EH (cell line): ENCODE measurements at places on chromosomes 4 and X.

DNA sequence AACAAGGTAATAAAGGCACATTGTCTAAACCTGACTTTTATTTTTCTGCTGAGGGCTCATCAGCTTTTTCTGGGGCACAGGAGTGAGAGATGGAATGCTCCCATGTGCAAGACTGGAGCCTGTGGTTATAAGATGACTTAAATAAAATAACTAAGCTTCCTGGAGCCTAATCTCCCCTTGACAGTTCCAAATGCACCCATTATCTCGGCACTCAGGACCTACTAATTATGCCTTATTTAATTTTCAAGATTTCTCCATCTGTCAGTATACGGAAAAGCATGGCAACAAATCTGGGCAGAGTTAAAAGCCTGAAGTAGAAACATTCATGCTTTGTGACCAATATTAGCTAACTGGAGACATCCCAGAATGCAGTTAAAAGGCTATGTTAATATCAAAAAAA, 416.7 kb upstream of the TEX13C start:
- DNase-seq: no peak

- no peak for DNase-seq
Measured at GRCh38 chr4:15010038-15010585, 7.8 kb downstream of the CPEB2 start.

GRCh38 chrX:77742788-77743476, 43.1 kb downstream of the ATRX start:
- DNase-seq: peak; percentile 8

DNA sequence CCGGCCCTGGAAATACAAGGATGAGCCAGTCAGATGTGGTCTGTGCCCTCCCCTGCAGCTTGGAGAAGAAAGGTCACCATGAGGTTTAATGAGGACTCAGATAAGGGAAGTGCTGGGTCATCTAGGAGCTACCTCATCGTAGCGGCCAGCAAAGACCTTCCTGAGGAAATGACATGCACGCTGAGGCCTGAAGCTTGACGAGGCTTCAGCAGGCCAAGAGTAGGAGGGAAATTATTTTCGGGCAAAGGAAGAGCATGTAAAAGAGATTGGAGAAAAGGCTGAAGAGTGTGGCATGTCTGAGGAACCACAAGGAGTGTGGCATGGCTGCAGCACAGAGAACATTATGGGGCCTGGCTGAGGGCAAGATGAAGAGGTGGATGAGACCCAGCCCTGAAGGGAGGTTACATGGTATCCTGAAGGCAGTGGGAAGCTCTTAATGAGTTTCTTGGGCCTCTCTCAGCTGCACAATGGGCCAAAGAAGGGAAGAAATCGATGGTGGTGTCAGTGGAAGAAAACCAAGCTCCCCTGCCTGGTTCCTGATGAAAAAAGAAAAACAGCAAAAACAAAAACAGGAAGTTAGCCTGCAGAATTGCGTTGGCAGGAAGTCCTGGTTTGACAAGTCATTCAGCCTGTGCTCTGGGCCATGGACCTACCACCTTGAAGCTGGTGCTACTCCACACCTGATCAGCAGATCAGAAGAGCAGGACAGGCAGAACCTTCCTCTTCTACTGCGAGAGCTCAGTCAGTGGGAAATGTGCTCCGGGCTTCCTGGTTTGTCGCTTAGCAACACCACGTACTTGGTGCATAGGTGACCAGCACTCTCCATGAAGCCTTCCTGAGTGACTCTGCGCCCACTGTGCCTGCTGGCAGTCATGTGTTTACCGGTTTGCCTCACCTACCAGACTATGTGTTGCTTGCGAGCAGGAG, 134.5 kb upstream of the KLF3 start:
- no peak for DNase-seq

GRCh38 chrX:4179031-4179430, 465.6 kb upstream of the PRKX start:
- no peak for DNase-seq

DNA sequence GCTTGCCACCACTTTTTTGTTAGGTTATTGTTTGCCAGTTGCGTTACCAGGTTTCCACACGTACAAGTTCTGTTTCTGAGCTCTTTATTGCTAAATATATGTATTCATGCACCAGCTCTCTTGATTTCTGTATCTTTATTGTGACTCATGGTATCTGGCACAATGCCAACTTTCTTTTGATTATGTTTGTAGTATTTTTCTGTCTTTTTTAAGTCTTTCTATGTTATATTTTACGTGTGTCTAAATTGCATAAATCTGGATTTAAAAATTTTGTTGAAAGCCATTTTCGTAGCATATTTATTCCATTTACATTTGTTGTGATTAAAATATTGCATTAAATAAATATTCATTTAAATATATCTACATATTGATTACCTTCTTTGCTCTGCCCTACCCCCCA, 73.8 kb downstream of the KDM6A start:
- no peak for DNase-seq

DNA sequence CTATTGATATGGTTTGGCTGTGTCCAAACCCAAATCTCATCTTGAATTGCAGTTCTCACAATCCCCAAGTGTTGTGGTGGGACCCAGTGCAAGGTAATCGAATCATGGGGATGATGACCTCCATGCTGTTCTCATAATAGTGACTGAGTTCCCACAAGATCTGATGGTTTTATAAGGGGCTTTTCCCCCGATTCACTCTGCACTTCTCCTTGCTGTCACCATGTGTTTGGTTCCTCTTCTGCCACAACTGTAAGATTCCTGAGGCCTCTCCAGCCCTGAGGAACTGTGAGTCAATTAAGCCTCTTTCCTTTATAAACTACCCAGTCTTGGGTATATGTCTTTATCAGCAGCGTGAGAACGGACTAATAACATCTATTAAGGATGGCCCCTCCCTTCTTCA, 68.8 kb downstream of the FBXW7 start:
- no peak for DNase-seq

DNA sequence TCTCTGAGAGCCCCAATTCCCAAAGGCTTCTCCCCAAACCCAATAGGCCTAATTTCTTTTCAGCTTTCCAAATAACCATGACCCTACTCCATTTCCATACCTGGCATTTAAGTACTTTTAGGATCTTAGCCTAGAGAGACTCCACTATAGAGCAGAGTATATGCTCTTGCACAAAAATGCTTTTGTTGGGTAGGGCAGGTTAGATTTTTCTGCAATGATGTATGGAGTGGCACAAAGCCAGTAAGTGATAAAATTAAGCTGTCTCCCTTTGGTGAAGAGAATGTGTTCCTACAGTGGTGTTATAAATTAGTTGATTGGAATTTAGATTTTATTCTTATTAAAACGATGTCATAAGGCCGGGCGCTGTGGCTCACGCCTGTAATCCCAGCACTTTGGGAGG, 124.9 kb downstream of the INPP4B start:
- peak; percentile 27 for DNase-seq

DNA sequence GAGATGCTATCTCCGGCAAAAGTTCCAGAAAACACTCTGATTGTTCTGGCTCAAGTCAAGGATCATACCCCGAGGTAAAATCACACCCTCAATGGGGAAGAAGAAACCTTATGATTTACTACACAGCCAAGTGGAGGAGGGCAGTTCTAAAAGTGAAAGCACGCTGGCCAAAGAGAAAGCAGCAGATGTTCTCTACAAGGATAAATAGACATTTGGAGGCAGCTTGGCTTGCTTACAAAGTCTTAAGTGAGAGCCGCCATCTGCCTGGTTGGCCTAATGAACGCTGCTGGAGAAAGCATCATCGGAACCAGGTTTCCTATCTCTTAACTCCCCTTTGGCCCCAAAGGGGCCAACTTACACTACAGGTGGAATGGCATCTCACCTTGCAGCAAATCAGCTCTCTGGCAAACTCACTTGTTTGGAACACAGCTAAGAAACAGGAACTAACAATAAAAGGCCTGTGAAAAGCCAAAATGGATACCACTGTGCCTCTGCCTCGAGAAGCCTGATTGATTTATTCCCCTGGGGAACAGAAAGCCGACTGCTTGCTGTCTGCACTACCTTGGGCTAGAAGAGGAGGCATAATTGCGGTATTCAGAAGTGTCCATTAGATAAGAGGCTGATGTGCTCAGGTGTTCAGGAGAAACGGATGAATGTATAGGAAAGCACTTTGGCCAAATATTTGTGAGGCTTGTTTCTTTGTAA, 22.8 kb downstream of the FRAS1 start:
- no peak for DNase-seq

- DNase-seq: no peak
Measured at GRCh38 chr4:125626946-125627345, 312.2 kb downstream of the FAT4 start.

DNA sequence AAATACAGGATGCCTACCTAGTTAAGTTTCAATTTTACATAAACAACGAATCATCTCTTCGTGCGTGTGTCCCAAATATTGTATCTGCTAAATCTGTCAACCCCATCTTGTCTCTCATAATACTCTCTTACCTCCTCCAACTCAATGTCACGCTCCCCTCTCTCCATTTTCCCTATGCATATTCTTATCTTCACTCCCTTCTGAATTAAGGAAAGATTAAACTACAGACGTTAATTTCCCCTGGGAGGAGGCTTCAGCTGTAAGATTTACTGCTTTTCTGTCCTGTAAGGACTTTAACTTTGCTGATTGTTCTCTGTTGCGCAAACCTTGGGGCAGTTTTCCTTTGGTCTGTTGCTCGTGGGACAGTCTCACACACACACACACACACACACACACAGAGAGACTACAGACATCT, 455 bp upstream of the ABCB7 start:
- peak; percentile 30 for DNase-seq

GRCh38 chrX:84216881-84217280, 28.9 kb upstream of the RPS6KA6 start:
- DNase-seq: peak; percentile 4

DNA sequence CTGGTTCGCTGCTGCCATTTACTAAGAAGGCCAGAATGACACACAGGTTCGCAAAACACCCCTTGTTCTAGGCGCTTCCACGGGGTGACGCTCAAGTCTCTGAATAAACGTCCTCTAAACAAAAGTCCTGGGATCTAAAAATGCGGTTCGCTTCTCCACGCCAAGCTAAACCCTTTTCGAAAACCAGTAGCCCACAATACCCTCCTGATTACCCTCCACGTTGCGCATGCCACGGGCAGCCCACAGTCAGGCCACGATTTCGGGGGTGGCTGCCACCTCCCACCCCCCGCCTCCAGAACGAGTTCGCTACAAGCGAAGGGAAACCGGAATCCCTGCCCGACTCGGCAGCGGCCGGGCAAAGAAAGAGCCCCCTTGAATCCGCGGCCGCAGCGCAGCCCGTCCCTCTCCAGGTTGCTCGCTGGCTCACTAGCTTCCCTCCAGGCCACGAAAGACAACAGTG, 423 bp downstream of the RPL39 start:
- peak; percentile 43 for DNase-seq

DNA sequence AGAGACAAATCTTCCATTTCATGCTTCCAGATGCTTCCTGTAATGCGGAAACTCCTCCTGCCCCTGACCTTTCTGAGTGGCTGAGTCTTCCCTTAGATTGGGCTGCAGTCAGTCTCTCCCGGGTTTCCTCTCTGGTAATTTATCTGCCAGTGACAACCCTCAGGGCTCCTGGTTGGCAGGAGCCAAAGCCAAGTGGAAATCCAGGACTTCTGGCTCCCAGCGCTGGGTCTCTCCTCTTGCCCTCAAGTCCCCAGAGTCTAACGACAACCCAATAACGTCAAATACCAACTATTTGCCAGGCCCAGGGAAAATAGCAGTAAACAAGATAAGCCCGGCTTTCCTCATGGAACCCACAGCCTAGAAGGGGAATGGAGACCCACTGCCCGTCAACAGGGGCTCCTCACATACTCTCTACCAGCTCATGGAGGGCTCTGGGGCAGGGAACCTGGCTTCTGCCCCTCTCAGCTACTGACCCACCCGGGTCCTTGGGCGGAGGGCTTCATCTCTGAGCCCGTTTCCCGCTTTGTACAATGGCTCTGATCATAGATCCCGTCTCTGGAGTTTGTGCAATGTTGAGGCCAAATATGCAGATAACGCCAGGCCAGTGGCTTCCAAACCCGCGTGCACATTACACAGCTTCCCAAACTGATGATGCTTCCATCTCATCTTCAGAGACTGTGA, 1.1 kb upstream of the TBC1D14 start:
- no peak for DNase-seq

DNA sequence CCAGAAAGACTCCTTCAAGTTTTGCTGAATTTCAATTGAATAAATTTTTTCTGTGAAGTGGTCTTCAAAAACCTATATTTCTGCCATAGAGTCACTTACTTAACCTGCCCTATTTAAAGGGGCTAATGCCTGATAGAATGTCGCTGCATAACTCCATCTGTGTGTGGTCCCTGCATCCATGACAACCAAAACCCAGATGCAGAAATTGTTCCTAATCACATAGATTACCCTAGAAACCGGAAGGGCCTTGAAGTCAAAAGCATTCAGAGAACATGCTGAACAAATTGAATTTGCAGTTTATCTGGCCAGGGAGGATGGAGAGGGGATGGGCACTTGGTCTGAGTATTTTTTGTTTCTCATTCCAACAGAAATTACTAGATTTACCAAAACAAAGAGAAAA, 1.5 kb upstream of the PARM1 start:
- no peak for DNase-seq

DNA sequence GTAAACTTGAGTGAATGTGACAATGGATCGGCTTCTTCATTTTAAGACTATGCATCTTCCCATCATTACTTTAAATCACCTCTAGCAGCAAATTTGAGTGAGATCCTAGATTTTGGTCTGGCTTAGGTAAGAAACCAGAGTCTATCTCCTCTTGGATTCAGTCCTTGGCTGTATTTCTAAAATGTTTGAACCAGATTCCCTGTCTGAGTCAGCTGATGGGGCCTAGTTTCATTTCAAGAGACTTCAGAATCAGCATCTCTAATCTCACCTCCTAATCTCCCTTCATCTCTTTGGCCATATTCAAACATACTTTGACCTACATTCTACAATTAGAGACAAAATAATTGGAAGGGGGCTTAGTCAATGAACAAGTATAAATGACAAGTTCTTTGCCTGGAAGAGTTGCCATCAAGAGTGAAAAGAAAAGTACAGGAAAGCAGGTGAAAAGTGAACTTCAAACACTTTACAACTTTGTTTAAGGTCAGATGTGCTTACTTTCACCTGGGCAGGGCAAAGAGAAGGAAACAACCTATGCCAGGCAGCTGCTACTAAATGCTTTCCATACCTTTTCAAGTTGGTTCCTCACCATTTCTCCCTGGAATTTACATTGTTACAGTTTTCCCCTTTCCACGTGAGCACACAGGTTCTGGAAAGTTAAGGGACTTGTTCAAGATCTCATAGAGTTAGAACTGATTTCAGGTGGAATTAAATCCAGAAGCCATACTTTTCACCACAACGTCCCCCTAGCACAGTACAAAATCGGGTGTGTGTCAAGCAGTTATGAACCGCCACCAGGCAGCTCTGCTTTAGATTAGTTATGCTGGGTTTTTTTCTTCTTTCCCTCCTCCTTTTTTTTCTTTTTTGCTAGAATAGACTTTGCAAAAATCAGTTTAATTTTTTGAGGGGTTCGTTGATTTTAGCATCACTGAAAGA, 30.7 kb upstream of the PITX2 start:
- DNase-seq: no peak

GRCh38 chr4:158949099-158949498, 153.8 kb upstream of the RAPGEF2 start:
- DNase-seq: peak; percentile 51

DNA sequence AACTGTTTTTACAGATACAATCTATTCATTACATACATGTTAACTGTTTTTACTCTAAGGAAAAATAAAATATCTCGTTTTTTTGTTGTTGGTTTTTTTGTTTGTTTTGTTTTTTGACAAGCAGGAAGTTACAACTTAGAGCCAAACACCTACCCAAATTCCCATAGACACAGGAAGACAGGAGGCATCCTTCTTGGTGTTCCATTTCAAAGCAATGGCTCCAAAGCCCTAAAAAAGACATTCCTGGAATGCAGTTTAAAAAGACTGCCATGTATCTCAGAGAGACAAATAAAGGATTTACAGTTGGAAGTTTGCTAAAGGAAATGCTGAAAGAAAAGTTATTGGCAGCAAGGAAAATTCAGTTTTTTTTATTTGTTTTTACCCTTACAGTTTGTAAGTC, 16.7 kb downstream of the ETFDH start:
- DNase-seq: no peak
